Hepatocyte (in vitro differentiated cells): ENCODE measurements at places on chromosomes 11 and 22. TPM values are rescaled to one million over a fixed set of nuclear protein-coding genes. Genes with fewer than 3 reads are reported as not detected.

MOB2 gene
- 37.5 and 48.2 TPM in 2 replicates for polyA plus RNA-seq

DNA sequence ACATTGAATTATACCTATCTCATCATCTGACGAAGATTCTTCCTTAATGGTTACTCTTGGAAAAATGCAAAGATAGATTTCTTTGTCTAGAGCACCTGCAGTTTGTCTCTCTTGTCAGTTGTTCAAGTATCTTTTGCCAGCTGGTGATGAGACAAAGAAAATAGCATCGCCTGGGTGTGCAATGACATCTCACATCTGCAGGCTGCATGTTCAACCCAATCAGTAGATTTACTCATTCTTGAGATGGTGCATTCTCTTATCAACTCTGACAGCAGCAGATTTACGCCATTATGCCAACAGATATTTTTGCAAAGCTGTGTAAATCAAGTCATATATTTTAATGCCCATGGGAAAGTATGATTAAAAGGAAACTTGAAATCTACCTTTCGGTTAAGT, 164.6 kb upstream of the PDGFD start:
- DNase-seq, result no peak

TEX54 gene
- polyA plus RNA-seq, result 1.8 and 3.5 TPM in 2 replicates

CHORDC1 gene
- 30.6 and 35.9 TPM in 2 replicates for polyA plus RNA-seq

CRYBB3 gene
- not detected in 2 replicates for polyA plus RNA-seq

ZBTB16 gene
- 52.3 and 67.5 TPM in 2 replicates for polyA plus RNA-seq

POU2AF1 gene
- polyA plus RNA-seq, result 0.06 TPM in 1 of 2 replicates, not detected in the other

C11orf71 gene
- 6.4 and 10.2 TPM in 2 replicates for polyA plus RNA-seq
